ENCODE measurements at places on chromosomes 13 and 19. TPM values are rescaled to one million over a fixed set of nuclear protein-coding genes. Genes with fewer than 3 reads are reported as not detected.

The KRTDAP gene
- total RNA-seq: not detected

DNA sequence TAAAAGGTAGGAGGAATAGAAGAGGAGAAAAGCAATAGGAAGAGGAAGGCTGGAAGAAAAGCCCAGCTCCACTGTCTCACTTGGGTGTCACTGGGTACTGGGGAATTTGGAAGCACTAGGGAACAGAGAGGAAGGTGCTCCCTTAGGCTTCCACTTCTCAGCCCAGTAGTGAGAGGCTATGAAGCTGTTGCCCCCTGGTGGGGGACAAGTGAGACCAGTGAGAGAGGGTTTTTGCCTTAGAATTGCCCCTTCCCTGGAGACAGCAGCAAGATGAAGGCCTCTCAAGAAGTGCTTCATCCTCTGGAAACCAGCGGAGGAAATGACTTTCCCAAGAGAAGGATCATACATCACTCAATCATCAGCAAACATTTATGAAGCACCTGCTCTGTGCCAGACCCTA is 4.7 kb upstream of the ZNF606 start:
- no peak for DNase-seq

The CEACAM8 gene
- 2.6 TPM for total RNA-seq

GRCh38 chr19:44765033-44765948 is 12.4 kb upstream of the CBLC start:
- DNase-seq: no peak

The ZNF284 gene
- total RNA-seq: 3.3 TPM
